Testis (tissue), 5 donors: ENCODE measurements at places on chromosomes 7 and 10. TPM values are rescaled to one million over a fixed set of nuclear protein-coding genes. Genes with fewer than 3 reads are reported as not detected.

- DNase-seq, result no peak
Measured at GRCh38 chr7:39855325-39855674, 94.8 kb upstream of the CDK13 start.

DNA sequence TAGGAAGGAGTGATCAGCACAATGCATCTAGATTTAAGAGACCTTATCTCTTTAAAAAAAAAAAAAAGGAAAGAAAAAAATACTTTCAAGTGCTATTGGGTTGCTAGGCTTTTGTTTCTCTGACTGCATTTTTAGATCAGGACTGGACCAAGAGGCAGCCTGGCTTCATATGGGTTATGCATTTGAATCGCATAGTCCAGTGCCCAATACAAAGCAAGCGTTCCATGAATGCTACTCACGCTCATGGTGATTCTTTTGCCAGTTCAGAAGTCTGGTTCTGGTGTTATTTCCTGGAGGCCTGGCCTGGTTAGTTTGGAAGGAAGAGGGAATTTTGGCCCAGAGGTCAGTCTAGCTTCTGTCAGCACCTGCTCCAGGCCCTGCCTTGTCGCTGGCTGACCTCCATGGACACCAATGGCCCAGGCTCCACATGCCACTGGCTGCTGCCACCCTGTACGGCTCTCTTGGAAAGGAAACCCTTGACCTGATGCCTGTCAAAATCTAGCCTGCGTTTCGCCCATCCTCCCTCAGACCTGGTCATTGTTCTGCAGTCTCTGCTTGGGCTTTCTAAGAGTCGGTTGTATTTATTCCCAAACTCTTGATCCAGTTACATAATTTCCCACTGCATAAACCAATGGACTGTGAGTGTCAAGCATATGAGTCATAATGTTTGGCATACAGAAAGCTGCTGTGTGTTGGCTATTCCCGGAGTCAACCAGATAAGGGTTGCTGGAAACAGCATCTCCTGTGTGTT lies 74.3 kb upstream of the MKX start:
- DNase-seq, result no peak

DNA sequence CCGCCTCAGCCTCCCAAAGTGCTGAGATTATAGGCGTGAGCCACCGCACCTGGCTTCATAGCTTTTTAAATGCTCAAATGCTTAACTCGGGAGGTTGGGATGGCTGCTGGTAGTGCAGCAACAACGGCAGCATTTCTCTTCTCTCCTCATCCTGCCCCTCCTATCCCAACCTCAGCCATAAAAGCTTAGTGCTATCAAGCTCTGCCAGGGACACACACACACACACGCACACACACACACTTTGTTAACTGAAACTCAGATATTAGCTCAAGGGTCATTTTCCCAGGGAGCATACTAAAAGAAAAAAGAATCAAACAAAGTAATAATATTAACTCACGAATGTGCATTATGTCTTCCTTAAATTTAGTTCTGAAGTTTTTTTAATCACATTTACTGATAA lies 63.0 kb upstream of the HPS1 start:
- no peak for DNase-seq

DNA sequence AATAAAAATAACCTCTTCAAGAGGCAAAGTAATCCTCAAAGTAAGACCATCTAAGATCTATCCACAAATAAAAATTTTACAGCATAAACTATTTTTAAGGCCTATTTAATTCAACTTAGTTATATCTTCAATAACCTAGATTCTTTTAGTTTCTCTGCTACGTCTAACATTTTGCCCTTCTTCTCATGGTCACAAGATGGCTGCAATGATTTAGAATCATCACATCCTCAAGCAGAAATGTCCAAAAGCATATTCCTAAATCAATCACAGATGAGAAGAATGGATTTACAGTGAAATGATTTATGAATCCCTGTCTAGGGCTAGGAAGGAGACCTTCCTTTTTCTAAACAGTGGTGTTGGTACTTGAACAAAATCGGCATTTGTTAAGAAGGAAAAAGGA lies 304.7 kb downstream of the ARHGAP12 start:
- no peak for DNase-seq

DNA sequence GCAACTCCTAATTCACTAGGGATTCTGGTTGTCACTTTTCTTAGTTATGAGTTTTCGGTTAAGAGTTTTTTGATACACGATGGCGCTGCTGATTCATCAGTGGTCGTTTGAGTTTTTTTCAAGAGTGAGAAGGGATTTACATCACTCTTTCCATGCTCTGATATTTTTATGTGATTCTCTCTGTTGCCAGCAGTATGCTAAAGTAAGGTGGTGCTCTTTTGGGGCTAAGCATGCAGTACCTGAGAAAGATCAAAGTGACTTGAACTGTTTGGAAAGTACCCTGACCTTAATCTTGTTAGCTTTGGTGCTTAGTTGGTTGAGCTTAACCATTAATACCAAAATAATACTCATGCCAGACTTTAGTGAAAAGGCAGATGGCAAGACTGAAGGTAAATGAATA lies 28.1 kb downstream of the STAMBPL1 start:
- no peak for DNase-seq

- no peak for DNase-seq
Measured at GRCh38 chr7:15326044-15326644, 235.7 kb downstream of the AGMO start.

DNA sequence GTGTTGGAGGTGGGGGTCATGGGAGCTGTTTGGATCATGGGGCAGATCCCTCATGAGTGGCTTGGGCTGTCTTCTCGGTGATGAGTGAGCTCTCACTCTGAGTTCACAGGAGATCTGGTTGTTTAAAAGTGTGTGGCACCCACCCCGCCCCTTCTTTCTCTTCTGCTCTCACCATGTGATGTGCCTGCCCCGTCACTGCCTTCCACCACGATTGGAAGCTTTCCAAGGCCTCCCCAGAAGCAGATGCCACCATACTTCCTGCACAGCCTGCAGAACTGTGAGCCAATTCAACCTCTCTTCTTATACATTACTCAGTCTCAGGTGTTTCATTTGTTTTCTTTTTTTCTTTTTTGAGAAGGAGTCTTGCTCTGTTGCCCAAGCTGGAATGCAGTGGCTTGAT lies 170.0 kb downstream of the PTPN20 start:
- no peak for DNase-seq

DNA sequence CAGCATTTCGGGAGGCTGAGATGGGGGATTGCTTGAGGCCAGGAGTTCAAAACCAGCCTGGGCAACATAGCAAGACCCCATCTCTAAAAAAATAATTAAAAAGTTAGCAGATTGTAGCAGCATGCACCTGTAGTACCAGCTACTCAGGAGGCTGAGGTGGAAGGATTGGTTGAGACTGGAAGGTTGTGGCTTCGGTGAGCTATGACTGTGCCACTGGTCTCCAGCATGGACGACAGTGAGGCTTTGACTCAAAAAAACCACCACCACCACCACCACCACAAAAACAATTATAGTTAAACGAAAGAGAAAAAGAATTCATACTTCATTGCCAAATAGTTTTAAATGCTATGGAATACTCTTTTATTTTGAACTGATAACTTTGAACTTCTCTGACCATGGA lies 63.4 kb downstream of the VTI1A start:
- DNase-seq, result no peak

GRCh38 chr7:108055611-108056021 lies 52.7 kb upstream of the LAMB1 start:
- no peak for DNase-seq

The KIAA1217 gene
- polyA plus RNA-seq, result 40.0 TPM

The NKX2-3 gene
- polyA plus RNA-seq, result 0.16 TPM

The ASIC3 gene
- 20.8 TPM for polyA plus RNA-seq

The PIK3CG gene
- 9.3 TPM for polyA plus RNA-seq

The OAT gene
- polyA plus RNA-seq, result 110 TPM

The GALNT17 gene
- 10.9 TPM for polyA plus RNA-seq

The SFMBT2 gene
- polyA plus RNA-seq, result 3.6 TPM

The EPO gene
- polyA plus RNA-seq, result 0.65 TPM
